ENCODE measurements at places on chromosomes 13 and 19.

DNA sequence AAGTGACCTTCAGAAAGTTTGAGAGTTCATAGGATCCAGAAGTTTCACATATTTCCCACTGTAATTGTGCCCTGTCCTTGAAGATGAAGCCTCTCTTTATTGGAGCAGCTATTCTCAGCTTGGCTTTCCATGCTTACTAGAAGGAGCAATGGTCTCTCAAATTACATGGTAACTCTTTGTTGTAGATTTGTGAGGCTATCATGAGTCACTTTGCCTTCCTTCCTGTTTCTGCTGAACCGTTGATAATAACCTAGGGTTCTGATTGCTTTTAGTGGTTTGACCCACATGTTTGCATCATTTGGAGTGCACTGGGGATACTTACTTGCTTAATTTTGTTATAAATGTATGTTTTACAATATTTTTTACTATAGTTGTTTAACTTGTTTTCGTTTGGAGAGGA is 772.9 kb upstream of the SLITRK6 start:
- DNase-seq: no peak
- H3K4me1 ChIP-seq: no peaks in the 10 kb centered on the region
- no peak overlapping the region for H3K27ac ChIP-seq
- no peaks in the 10 kb centered on the region for H3K36me3 ChIP-seq
- no peak overlapping the region for H3K4me3 ChIP-seq

- H3K36me3 ChIP-seq: no peaks in the 10 kb centered on the region
- H3K27ac ChIP-seq: no peak overlapping the region
- no peak for DNase-seq
- H3K27me3 ChIP-seq: no peaks in the 10 kb centered on the region
These were observed 64.9 kb downstream of the DNAJC3 start for GRCh38 chr13:95741584-95742563.

GRCh38 chr19:13574933-13575332 is 68.7 kb upstream of the CACNA1A start:
- no peak overlapping the region for H3K27ac ChIP-seq
- H3K27me3 ChIP-seq: no peaks in the 10 kb centered on the region

DNA sequence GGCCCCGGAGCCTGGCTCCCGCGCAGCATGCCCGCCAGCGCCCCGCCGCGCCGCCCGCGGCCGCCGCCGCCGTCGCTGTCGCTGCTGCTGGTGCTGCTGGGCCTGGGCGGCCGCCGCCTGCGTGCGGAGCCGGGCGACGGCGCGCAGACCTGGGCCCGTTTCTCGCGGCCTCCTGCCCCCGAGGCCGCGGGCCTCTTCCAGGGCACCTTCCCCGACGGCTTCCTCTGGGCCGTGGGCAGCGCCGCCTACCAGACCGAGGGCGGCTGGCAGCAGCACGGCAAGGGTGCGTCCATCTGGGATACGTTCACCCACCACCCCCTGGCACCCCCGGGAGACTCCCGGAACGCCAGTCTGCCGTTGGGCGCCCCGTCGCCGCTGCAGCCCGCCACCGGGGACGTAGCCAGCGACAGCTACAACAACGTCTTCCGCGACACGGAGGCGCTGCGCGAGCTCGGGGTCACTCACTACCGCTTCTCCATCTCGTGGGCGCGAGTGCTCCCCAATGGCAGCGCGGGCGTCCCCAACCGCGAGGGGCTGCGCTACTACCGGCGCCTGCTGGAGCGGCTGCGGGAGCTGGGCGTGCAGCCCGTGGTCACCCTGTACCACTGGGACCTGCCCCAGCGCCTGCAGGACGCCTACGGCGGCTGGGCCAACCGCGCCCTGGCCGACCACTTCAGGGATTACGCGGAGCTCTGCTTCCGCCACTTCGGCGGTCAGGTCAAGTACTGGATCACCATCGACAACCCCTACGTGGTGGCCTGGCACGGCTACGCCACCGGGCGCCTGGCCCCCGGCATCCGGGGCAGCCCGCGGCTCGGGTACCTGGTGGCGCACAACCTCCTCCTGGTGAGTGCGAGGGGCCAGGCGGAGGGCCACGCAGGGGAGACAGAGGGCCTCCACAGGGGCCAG is at the start of gene KL:
Gene KL (plus strand): TSS at position 10 of the 909 bp plus-strand sequence. CDS start 18 bp downstream, at position 28.
- DNase-seq: peak; percentile 58
- peaks cover 31% of the 10 kb centered on the region for H3K27me3 ChIP-seq
- H3K4me1 ChIP-seq: peaks cover 12% of the 10 kb centered on the region

DNA sequence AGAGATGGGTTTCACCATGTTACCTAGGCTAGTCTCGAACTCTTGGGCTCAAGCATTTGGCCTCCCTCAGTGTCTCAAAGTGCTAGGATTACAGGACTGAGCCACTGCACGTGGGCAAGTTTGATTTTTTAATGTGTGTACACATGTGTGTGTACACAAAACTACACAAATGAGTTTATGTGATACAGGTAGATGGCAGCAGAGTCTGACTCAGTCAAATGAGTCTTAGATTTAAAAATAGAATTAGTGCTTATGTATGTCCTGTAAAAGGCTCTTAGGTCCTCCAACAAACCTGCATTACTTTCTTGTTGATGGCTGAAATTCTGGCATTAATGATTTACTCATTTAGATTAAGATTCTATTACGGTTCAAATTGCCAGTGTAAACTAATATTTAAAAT is 293.7 kb downstream of the PCDH17 start:
- no peaks in the 10 kb centered on the region for H3K4me1 ChIP-seq
- no peak overlapping the region for H3K4me3 ChIP-seq
- H3K27me3 ChIP-seq: no peaks in the 10 kb centered on the region
- H3K36me3 ChIP-seq: no peaks in the 10 kb centered on the region
- DNase-seq: peak; percentile 12

GRCh38 chr19:55712804-55713631 is 25.2 kb downstream of the NLRP9 start:
- H3K27ac ChIP-seq: no peak overlapping the region
- H3K27me3 ChIP-seq: no peaks in the 10 kb centered on the region
- DNase-seq: no peak

DNA sequence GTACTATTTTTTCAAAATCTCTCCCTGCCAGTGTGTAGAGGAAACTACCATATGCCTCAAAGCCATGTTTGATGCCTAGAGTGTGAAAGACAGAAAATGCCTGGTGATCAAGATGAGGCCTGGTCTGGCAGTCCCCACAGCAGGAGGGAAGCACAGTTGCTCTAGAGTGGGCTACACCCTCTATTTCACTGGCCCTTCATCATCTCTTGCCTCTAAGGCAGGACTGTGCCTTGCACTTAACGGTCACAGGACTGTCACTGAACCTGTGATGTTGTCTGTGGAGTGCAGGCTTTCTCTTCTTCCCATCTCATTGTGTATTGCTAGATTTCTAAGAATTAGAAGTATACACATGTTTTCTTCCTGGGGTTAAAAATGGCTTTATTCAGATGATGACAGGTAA is 16.3 kb downstream of the POLR1D start:
- H3K36me3 ChIP-seq: peaks cover 5% of the 10 kb centered on the region
- no peak for DNase-seq
- no peak overlapping the region for H3K4me3 ChIP-seq
- no peak overlapping the region for H3K27ac ChIP-seq

GRCh38 chr19:5204212-5204611 is 136.4 kb downstream of the PTPRS start:
- H3K4me1 ChIP-seq: no peaks in the 10 kb centered on the region
- no peaks in the 10 kb centered on the region for H3K27me3 ChIP-seq
- peaks cover 30% of the 10 kb centered on the region for H3K36me3 ChIP-seq
- H3K27ac ChIP-seq: no peak overlapping the region

DNA sequence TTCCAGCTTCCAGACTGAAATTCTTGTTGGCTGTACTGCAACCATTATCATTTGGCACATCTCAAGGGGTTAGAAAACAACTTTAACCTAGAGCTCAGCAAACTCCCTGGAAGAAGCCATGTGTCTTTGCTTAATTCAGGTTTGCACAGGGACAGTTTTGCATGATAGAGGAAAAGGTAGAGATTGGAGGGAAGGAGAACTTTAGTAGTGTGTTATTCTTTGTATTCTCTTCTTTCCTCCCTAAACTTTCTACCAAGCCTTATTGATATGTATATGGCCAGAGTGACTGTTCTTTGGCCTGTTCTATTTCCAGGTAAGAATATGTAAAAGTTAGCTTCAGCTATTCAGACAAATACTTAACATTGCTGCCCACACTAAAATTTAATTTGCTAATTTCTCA is 53.1 kb downstream of the UGGT2 start:
- no peaks in the 10 kb centered on the region for H3K27me3 ChIP-seq
- no peaks in the 10 kb centered on the region for H3K4me1 ChIP-seq
- no peaks in the 10 kb centered on the region for H3K36me3 ChIP-seq
- H3K27ac ChIP-seq: no peak overlapping the region

DNA sequence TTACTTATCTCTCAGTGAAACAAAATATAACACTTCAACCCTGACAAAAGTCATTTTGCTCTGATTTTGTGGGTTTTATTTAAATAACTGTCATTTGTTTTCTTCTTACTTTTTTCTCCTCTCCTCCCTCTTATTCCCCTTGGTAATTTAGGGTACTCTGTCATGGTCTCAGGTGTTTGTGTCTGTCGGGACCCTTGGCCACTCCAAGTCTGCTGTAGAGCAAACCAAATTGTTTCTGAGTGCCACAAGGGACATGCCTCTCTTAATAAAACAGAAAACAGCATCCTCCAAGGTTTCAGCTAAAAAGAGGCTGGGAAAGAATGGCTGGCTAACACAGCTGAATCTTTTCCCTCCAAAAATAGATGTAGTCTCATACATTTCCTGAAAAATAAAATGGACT is 573.1 kb upstream of the KLF12 start:
- no peaks in the 10 kb centered on the region for H3K27me3 ChIP-seq
- no peaks in the 10 kb centered on the region for H3K36me3 ChIP-seq
- H3K27ac ChIP-seq: no peak overlapping the region

- H3K4me1 ChIP-seq: no peaks in the 10 kb centered on the region
- H3K4me3 ChIP-seq: no peak overlapping the region
- no peaks in the 10 kb centered on the region for H3K36me3 ChIP-seq
- H3K27me3 ChIP-seq: no peaks in the 10 kb centered on the region
These were observed 487.8 kb downstream of the DACH1 start for GRCh38 chr13:71378961-71379905.

DNA sequence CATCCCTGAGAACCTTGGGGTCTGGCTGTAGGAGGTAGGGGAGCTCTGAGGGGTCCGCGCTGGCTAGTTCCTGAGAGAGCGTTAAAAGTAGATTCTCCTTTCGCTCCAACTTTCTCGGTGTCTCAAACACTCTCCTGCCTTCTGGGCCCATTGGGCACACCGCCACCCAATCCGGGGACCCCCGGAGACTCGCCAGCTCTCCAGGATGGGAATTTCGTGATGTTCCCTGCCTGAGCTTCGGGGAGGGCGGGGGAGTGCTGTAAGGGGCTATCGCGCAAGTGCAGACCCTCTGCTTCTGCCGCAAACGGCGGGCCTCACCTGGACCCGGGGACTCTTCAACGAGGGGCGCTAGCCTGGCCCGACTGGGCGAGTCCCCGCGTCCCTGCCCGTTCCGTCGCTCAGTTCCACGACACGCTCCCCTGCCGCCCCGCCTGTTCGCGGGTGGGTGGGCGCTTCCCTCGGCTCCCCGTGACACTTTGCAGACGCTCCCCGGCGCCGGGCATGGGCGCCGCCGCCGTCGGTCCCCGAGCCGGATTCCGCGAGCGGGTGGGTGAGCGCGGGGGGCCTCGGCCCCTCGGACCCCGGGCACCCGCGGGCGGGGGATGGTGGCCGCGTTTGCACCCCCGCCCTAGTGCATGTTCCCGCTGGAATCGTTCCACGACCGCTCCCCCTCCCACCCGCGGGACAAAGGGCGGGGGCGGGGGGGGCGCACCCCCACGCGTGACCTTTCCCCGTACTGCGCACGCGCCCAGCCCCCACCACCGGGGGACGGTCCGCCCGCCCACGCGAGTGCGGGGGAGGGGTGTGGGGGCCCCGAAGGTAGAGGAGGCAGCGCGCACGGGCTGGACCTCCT is at the start of gene CCDC106:
Gene CCDC106 (plus strand): TSS at position 481 of the 853 bp plus-strand sequence. CDS start 835 bp downstream, outside the sequence.
- peaks cover 38% of the 10 kb centered on the region for H3K36me3 ChIP-seq
- peaks cover 44% of the 10 kb centered on the region for H3K4me1 ChIP-seq
- peak; percentile 89 for DNase-seq
- H3K4me3 ChIP-seq: peak within 1 kb of the TSS; percentile 86
- H3K27me3 ChIP-seq: no peaks in the 10 kb centered on the region
- peak within 1 kb of the TSS; percentile 85 for H3K27ac ChIP-seq

DNA sequence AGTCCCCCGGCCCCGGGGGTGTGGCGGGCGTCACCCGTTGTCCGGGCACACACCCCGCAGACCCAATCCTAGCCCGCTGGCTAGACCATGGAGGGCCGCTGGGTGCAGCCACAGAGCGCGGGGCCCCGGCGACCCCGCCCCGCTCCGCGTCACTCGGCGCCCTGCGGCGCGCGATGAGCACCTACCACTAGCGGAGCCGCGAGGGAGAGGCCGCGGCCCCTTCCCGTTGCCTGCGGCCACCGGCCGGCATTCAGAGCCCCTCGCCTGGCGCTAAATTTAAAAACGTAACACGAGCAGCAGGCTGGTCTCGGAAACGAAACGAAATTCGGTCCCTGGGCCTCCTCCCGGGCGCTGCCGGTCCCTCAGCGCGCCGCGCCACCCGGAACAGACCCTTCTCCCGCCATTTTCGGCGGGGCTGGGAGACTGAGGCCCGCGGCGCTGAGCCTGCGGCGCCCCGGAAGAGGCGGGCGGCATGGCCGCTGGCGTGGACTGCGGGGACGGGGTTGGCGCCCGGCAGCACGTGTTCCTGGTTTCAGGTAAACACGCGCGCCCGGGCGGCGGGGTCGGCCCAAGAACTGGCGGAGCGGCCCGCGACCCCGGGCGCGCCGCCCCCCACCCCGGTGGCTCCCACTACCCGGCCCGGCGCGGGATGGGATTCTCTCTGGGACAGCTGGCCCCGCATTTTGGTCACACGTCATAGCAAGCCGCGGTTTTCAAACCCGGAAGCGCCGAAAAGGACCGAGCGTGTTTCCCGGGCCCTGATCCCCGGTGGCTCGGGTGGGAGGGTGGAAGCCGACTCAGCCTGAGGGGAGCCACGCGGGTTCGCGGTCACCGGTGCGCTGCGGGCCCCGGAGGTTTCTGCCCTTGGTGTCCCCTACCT is at the start of gene RNASEH2B:
Gene RNASEH2B (plus strand): TSS at position 187 of the 880 bp plus-strand sequence. CDS start 286 bp downstream, at position 473.
- peak within 1 kb of the TSS; percentile 94 for H3K27ac ChIP-seq
- peaks cover 14% of the 10 kb centered on the region for H3K4me1 ChIP-seq
- no peaks in the 10 kb centered on the region for H3K27me3 ChIP-seq
- DNase-seq: peak; percentile 82

GRCh38 chr19:45920458-45920857 is 5.9 kb upstream of the NANOS2 start:
- H3K4me1 ChIP-seq: no peaks in the 10 kb centered on the region
- H3K27ac ChIP-seq: no peak overlapping the region
- H3K4me3 ChIP-seq: no peak overlapping the region
- H3K27me3 ChIP-seq: peaks cover 18% of the 10 kb centered on the region
- no peak for DNase-seq

Data from muscle of leg (tissue), 16 donors.